ENCODE measurements at places on chromosomes 4 and X.

DNA sequence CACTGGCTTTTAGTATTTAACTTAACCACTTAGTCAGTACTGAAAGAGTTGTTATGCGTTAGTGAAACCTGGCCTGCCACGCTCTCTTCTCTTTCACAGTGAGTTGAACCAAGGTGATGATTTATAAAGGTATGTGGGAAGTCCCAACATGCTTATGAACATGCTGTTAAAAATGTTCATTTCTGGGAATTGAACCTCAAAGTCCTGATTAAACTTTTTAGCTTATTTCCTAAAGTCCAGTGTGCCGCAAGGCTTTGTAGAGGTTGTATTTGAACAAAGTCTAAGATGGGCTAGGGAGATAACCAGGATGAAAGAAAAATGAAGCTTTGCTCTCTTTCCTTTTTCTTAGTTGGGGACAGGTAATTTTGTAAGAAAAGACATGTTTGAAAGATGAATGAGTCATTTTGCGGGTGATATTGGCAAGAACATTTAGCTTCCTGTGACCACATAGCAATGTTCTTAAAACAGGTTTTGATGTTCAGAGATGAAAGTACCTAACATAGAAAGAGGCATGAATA is 270.3 kb downstream of the DTHD1 start:
- peak; percentile 7 for DNase-seq

- DNase-seq: no peak
These were observed 125.6 kb downstream of the PARM1 start for GRCh38 chr4:75058486-75058885.

- no peak for DNase-seq
These were observed 526.3 kb upstream of the TECRL start for GRCh38 chr4:64935469-64936001.

DNA sequence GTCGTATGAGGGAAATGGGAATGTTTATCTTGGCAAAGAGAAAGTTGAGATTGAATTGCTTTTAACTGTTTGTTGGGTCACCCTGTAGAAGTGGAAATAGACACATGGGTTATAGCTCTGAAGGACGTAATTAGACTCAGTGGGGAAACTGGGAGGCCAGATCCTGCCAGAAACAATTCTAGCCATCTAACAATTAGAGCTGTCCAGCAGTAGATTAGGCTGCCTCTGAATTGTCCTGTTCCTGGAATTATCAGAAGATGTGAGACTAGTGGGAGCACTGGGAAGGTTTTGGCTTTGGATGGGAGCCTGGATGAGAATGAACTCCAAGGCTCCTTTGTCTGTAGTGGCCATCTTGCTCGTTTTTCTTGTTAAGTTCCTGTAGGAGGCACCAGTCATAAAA is 61.9 kb upstream of the IGFBP7 start:
- DNase-seq: no peak

- DNase-seq: peak; percentile 46
These were observed 60.2 kb upstream of the CBR4 start for GRCh38 chr4:169070071-169070894.

- DNase-seq: no peak
These were observed 27.8 kb downstream of the SLC25A5 start for GRCh38 chrX:119495734-119496726.

DNA sequence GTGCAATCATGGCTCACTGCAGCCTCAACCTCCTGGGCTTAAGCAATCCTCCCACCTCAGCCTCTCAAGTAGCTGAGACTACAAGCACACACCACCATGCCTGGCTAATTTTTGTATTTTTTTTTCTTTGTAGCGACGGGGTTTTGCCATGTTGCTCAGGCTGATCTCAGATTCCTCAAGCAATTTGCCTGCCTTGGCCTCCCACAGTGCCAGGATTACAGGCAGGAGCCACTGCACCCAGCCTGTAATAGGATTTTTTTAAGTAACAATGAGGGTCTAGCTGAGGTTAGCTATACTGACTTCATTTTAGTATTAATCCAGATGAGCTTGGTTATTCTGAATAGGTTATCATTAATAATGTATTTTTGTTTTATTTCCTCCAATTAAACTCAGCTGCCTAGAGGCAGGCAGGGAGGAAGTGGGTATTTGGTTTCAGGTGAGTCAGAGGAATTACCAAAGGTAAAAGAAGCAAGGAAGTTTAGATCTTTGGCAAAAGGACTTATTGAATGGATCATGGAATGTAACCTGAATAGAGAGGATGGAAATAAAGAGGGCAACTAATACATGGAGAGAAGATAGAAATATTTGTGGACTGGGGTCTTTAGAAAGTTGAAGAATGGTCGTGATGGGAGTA is 1023.3 kb upstream of the TENM3 start:
- DNase-seq: no peak

Data from urothelium cell line (cell line).